ENCODE measurements at places on chromosomes 13 and 19. TPM values are rescaled to one million over a fixed set of nuclear protein-coding genes. Genes with fewer than 3 reads are reported as not detected.

CYP2A7 gene
- not detected for total RNA-seq

LYPD3 gene
- total RNA-seq = 0.71 TPM

ZNF426 gene
- total RNA-seq = 13.8 TPM

DNA sequence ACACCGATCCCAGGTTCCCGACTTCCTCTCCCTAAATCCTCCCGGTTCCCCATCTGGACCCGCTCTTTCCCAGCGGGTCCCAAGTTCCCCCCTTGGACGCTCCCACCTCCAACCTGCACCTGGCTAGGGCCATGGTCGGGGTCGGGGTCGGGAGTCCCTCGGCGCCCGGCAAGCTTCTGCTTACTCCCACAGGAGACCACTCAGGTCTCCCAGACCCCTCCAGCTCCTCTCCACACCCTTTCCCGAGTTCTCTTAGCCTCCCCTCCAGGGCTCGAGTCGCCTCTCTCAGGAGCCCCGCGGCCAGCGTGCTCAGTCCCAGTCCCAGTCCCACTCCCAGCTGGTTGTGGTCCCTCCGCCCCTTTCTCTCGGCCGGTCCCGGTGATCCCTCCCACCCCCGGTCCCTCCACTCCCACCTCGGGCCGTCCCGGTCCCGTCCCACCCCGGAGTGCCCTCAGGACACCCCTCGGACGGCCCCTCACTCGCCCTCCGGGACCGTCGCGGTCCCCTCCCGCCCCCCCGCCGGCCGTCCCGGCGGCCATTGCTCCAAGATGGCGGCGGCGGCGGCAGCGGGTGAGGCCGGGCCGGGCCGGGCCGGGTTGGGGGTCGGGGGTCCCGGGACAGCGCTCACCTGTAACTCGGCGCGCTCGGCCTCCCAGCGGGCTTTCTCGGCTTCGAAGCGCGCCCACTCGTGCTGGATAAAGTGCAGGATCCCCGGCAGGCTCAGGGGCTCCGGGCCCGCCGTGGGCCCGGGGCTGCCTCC, at the start of gene FKRP:
Gene FKRP, plus strand, starts transcription at position 537 of the 760 bp plus-strand sequence. CDS start 9,394 bp downstream, outside the sequence.
- DNase-seq = no peak

- DNase-seq = no peak
Measured at GRCh38 chr13:48629277-48629676, 24.5 kb upstream of the CYSLTR2 start.

- DNase-seq = no peak
Measured at GRCh38 chr13:80685942-80686341, 345.0 kb upstream of the SPRY2 start.

DNA sequence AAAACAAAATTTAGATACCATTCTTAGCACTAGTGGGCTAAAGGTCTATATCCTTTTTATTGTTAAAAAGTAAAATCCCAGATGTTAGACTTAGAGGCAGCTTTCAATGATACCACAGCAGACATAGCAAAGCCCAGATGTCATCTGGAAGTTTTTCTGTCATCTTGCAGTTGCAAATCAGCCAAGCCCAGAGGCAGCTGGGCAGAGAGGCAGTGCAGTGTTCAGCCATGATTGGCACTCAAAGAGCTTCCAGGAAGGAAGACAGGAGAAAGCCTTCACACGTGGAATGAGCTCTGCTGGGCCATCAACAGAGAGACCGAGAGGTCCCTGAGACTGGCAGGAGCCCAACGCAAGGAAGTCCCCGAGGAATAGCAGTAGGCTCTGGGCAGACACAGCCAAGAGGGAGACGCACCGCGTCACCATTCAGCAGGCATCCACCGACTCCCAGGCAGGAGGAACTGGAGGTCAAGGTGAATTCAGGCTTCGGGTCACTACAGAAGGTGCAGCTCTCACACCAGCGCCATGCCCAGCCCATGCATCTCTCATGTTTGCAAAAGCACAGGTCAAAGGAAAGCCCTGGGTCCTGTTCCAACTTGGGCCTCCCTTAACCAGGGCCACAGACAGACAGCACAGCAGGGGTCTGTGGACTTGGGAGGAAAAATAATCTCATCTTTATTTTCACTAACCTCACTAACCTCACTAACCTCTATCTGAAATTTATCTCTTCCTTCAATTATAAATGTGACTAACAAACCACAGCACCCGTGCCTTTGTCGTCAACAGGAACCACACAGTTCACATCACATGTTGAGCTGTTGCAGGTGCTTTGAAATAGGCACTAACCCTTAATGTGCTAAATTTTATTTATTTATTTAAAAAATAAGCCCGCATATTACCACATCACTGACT, 54.9 kb downstream of the TUBGCP3 start:
- no peak for DNase-seq

DNA sequence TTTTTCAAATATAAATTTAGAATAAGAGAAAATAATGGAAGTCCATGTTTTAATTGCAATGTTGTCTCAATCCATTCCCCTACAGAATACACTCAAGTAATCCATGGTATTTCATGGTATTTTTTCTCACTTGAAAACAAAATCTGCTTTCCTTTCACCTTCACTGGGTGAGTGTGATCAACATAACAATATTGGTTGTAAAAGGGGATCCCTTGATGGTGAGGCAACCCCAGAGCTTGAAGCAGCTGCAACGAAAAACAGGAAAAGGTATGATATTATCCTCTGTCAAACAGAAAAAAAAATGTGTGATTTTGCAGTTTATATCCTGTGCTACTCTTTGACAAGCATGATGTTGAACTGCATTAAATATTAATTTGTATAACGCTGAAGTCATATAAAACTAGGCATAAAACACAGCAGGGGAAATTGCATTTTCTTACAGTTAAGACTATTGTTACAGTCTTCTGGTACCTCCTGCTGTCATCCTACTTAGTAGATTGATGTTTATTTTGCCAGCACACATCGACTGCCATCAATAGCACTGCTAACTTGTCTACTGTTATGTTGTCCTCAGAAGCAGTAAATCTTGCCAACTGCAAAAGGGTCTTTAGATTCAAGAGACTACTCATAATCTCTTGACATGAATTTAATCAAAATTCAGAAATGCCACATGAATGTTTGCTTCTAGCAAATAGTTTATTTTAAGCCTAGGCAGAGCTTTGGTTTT, 373.1 kb upstream of the MIR17HG start:
- DNase-seq = no peak

TNFSF13B gene
- total RNA-seq = not detected

GRCh38 chr13:59280297-59280696, 883.4 kb downstream of the DIAPH3 start:
- no peak for DNase-seq

GRCh38 chr13:54912367-54912766, 1883.8 kb downstream of the OLFM4 start:
- no peak for DNase-seq

DNA sequence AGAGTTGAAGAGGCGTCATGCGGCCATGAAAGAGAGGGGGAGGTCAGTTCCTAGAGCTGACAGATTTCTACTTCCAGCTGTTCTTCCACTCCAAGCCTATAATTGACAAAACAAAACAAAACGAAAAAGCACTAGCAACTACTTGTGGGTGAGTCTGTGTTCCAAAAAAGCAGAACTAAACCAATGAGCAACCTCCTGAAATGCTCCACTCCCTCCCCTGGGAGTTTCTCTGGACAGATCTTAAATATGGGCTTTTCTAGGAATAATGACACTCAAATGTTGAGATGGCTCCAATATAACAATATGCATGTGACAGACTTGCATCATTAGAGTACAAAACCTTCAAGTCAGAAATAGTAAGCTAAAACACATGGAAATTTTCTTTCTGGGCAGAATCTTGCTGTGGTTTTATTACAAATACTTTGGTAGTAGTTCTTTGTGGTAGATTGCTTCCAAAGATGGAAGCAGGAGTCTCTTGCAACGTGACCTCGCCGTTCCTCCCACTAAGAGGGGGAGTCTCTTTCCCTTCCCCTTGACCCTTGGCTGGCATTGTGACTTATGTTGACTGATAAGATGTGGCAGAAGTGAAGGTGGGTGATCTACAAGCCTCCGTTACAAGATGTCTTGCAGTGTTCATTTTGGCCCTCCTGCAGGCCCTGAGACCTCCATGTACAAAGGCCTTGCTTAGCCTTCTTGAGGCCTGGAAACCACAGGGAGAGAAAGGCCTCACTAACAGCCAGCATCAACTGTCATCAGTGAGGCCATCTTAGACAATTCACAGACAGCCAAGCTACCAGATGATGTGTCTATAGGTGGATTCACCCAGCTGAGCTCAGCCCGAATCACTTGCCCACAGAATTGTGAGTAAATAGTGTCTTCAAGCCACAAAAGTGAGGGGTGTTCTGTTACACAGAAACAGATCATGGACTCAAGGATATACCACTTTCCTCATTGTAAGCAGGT, 173.1 kb upstream of the RFC3 start:
- no peak for DNase-seq

ZNF835 gene
- total RNA-seq = 4.9 TPM

LIM2 gene
- total RNA-seq = not detected

- no peak for DNase-seq
Measured at GRCh38 chr13:66984241-66984640, 245.9 kb downstream of the PCDH9 start.

DNA sequence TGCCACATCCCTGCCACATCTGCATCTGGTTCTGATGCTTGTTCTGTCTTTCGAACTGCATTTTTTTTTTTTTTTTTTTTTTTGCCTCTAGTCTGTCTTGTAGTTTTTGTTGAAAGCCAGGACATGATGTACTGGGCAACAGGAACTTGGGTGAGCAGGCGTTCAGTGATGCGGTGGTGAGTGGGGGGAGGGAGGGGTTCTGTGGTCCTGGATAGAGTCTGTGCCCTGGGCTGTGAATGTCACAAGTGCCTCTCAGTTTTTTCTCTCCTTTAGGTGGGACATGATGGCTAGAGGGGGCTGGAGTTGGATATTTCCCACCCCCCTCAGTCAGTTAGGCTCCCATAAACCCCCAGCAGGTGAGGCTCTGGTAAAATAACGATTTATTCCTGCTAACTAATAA, 3.5 kb downstream of the CEACAM4 start:
- no peak for DNase-seq

DNA sequence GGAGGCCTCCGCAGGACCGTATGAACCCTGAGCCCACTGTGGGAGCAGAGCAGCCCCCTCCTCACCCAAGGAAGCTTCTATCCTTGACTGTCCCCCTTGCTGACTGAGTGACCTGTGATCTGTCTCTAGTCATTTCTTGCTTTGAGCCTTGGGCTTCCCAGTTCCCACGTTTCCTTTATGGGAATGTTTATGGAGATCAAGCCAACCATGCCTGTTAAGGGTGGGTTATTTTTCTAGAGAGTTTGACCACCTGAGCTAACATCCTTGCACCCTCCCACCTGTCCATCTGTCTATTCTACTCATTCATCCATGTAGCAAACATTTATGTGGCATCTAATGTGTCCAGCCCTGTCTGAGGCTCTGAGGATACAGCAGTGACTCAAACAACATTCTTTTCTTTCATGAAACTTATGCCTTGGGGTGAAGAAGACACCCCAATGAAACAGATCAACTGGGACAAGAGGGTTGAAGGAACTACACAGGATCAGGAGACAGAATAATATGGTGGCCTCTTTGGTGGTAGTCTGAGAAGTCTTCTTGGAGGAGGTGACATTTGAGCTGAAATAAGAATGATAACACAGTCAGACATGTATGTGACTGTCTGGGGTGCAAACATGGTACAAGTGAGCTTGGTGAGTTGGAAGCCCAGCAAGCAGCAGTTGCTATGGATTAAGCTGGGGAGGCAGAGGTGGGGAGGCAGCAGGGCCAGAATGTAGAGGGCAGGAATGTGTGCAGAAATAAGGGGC, 30.5 kb downstream of the CERS4 start:
- no peak for DNase-seq

- peak; percentile 95 for DNase-seq
Measured at GRCh38 chr19:11798391-11799330, at the start of gene ZNF491. Gene ZNF491 (plus strand): TSS chr19:11798523. CDS start chr19:11805954, 7,431 bp downstream.

DNA sequence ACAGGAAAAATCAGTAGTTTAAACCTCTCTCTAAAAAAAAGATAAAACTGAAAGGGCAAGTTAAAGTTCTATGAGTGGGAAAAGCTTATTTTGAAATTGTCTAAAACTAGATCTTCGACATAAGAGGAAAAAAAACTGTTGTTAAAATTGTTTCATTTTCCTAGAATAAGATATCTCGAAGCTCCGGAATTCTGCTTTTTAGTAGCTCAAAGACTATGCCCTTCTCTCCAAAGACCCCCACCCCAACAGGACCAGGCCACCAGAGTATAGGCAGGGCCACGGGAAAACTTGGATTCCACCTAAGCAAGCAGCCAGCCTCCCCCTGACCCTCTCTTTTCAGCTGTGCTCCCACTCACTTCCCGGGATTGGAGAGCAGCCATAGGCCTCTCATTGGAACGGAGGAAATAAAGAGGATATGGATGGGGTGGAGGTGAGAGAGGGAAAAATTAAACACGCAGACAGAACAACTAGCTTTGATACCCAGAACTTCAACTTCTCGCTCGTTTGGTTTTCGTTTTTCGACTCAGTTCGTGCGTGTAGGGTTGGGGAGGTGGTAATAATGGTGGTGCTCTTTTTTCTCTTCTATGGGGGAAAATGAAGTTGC, 3.0 kb downstream of the POU4F1 start:
- no peak for DNase-seq

DNA sequence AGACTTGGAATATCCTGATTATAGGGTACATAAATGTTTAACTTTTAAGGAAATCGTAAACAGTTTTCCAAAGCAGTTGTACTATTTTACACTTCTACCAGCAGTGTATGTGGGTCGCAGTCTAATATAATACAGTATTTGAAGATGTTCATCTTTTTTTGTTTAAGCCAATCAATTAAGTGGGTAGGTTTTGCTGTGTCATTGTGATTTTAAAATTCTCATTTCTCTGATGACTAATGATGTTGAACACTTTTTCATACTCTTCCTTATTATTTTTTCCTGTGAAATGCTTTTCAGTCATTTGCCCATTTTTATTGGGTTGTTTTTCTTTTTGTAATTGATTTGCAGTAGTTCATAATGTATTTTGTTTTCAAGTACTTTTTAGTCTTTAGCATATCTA, 2689.7 kb downstream of the PCDH9 start:
- no peak for DNase-seq

PGLYRP2 gene
- total RNA-seq = 43.7 TPM

DNA sequence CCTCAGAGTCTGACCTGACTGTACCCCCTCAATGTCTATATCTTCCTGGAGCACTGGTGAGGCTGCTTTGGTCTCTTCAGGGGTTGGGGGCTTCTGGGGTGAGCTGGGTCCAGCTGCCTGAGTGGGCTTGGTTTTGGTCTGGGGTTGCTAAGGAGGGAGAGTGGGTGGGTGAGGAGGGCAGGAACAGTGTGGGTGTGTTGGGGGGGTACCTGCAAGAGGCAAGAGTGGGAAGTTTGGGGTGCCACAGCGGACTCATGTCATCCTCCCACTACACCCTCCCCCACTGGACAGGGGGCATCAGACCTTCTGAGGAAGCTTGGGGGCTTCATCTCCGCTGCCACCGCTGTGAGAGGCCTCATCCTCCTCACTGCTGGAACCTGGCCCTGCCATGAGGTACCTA, 13.6 kb downstream of the ZNF575 start:
- no peak for DNase-seq

GRCh38 chr13:76289558-76289957, 596.6 kb downstream of the KCTD12 start:
- DNase-seq = no peak

FFAR1 gene
- 0.31 TPM for total RNA-seq

DNA sequence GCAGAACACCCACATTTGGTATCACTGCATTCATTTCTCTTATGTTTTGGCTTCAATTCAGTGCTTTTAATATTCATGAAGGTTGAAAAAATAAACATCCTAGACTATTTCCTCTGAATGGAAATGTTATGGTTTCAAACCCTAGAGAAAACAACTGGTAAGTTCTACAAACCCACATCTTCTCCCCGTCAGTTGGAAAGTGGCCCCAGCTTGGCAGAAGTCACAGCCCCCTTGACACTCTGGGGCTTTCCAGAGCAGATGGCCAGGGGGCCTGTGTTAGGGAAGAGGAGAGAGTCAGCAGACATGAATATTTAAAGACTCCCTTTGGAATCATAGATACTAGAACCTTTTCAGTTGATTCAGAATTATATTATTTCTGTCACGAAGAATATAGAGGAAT, 123.9 kb downstream of the SHISA2 start:
- no peak for DNase-seq

Data from testis (tissue), 5 donors.